Right renal cortex interstitium (tissue), 3 donors: ENCODE measurements at places on chromosomes 6 and 20. TPM values are rescaled to one million over a fixed set of nuclear protein-coding genes. Genes with fewer than 3 reads are reported as not detected.

APOBEC2 gene
- polyA plus RNA-seq, result 0.23 TPM

PTGIS gene
- polyA plus RNA-seq, result 28.0 TPM

RIPPLY2 gene
- 0.10 TPM for polyA plus RNA-seq

REPS1 gene
- 75.6 TPM for polyA plus RNA-seq

DEFB126 gene
- not detected for polyA plus RNA-seq

TNFRSF21 gene
- 35.2 TPM for polyA plus RNA-seq

SLC17A2 gene
- 0.35 TPM for polyA plus RNA-seq

SLC26A8 gene
- 0.32 TPM for polyA plus RNA-seq

SSTR4 gene
- polyA plus RNA-seq, result 0.11 TPM

TJAP1 gene
- polyA plus RNA-seq, result 29.0 TPM

MICAL1 gene
- 22.4 TPM for polyA plus RNA-seq

- no peak for DNase-seq
Measured at GRCh38 chr20:11894062-11894461, 23.6 kb upstream of the BTBD3 start.

DNA sequence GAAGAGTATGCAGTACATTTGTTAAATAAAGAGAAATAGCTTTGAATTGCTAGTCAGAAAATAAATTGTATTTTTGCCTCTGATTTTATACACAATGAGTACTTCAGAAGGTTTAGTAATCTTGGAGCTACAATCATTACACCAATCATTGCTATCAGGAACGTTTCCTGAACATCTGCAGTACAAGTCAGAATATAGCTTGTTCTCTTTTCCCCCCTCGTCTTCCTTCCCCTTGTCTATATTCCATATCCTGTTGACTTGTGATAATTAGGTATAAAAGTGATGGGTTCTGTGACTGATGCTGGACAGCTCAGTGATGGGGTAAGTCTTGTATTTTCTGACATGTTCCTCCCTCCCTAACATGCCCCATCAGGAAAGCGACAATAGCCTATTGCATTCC, 94.0 kb downstream of the AHI1 start:
- no peak for DNase-seq

DNA sequence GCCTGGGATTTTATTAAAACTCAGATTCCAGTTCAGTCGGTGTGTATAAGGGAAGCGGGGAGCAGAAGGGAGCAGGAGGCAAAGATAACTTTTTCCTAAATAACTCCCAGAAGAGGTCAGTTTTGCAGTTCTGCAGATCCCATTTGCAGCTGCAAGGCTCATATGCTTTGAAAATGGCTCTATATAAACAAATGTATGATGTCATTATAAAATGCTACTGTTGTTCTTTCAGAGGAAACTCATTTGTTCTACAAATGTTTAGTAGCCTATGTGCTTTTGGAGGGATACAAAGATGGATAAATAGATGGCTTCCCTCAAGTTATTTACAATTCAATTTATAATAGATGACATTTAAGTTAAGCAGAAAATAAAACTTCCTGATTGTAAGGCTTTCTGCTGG, 29.2 kb upstream of the DSP start:
- DNase-seq, result no peak

DNA sequence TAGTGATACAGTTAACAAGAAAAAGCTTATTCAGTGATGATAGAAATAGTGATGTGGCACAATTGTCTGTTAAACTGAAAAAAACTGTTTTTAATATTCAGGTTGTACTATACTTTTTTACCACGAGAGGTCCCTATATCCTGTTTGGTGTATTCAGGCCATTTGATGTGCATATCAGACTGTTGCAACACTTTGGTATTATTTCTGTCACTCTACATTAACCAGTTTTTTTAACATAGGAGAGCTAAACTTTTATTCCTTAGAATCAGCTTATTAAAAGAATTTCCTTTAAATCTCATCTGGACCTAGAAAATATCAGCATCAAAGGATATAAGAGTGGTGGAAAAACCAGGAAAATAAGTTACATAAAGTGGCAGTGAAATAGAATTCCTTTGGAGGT, 36.8 kb downstream of the TSPYL4 start:
- no peak for DNase-seq

GRCh38 chr20:4493386-4493785, 228.3 kb upstream of the PRND start:
- no peak for DNase-seq

DNA sequence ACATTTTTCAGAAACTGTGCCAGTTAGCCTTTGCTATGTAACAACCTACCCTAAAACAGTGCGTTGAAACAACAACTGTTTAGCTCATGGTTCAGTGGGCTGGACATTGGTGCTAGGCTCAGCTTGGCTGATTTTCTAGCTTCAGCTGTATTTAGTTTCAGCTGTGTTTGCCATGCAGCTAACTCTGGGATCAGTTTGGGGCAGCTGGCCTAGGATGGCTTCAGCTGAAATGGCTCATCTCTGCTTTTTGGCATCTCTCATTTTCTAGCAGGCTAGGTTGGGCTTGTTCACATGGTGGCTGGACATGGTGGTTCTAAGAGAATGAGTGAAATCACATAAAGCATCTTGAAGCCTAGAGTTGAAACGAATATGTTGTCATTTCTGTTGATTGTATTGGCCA, 464.2 kb downstream of the QKI start:
- DNase-seq, result no peak

GRCh38 chr6:57257911-57258541, 35.9 kb upstream of the RAB23 start:
- DNase-seq, result no peak

DNA sequence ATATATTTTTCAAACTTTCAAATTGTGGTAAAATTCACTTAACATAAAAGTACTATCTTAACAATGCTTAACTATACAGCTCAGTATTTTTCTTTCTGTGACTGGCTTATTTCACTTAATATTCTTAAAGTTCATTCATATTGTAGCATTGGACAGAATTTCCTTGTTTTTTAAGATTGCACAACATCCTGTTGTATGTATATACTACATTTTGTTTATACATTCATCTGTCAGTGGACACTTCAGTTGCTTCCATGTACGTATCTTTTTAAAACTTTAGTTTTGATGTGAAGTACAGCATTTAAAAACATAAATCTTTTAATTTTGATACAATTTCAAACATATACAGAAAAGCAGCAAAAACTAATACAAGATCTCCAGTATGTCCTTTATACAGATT, 220.7 kb downstream of the ZFAND3 start:
- DNase-seq, result no peak

DNA sequence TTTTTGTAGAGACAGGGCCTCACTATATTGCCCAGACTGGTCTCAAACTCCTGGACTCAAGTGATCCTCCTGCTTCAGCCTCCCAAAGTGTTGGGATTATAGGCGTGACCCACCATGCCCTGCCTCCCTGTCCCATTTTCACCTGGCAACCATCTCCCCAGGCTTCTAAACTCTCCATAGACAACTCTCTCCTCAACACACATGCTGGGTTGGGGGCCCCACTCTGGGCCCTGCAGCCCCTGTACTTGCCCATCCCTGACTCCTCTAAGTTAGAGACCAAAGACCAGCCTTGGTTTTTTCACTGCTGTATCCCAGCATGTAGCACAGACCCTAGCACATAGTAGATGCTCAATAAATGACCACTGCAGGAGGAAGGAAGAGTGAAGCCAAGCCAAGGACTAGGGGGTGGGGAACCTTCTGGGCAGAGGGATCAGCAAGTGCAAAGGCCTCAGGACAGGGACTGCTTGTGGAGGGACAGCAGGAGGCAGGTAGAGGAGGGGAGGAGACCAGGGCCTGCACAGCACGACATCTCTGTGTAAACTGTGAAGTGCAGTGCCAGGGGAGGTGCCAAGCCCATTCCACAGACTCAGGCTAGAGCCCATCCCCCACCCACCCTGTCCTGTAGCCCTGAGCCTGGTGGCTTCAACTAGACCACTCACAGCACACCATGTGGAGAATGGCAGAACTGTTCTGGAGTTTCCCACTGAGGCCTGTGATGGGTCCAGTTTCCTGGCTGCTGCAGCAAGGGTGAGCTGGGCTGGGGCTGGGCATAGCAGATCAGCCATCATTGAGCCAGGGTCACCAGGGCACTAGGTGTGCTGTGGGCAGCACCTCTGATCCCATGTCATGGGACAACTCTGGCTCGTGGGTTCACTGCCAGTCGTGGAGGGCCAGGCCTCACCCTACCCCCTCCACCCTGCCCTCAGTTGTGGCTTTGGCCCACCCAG, 3.4 kb upstream of the SRC start:
- DNase-seq, result no peak

DNA sequence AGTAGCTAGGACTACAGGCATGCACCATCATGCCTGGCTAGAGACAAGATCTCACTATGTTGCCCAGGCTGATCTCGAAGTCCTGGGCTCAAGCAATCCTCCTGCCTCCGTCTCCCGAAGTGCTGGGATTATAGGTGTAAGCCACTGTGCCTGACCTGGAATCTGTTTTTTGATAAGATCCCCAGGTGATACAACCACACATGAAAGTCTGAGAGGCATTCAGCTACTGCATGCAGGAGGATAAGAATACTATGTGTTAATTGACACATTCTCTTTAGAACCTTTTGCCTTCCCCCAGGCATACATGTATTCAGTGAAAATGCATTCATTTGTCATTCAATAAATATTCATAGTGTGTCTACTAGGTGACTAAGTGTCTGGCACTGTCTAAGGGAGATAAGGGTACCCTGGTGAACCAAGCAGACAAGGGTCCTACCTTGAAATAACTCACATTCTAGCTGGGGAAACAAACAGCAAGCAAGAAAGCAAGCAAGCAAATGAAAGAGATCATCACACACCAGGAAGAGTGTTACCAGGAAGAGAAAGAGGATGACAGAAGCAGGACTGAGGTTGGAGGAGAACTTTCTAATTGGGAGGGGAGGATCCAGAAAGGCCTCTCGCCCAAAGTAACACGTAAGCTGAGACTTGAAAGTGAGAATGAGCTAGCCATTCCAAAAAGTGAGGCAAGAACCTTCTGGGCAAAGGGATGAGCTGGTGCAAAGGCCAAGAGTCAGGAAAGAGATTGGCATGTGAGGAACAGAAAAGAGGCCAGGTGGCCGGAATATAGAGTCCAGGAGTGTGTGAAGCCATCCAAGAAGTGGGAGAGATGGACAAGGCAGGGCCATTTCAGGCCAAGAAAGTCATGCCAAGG, 6.5 kb downstream of the GFOD1 start:
- DNase-seq, result no peak

GRCh38 chr6:147831356-147831755, 322.9 kb downstream of the SAMD5 start:
- no peak for DNase-seq

GRCh38 chr6:132072831-132073230, 121.7 kb upstream of the CCN2 start:
- no peak for DNase-seq

DNA sequence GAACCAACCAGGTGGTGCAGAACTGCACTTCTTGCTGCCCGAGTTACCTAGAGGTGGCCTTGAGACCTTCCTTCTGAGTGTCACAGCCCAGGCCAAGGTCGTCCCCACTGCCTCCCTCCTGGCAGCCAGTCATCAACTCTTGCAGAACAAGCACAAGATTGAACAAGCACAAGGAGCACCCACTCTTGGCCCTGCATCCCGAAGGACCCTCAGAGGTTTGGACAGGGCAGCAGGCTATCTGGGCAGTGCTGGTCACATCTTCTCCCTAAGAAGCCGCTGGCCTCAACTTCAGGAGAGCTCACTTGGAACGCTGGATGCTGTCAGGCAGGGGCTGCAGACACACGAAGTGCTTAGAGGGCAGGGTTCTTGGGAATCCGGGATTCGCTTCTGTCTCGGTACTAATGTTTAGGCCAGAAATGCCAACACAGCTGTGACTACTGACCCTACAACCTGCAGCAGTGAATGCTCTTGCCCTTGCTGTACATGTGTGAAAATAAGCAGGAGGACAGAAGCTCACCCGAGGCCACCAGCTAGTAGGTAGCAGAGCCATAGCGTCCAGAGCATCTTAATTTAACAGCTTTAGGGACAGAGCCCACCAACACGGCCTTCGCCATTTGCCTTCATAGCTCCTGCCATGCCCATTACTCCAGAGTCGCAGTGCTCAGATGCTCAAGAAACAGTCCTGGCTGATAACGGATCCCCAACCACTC, 4.0 kb upstream of the ACSS1 start:
- no peak for DNase-seq

DNA sequence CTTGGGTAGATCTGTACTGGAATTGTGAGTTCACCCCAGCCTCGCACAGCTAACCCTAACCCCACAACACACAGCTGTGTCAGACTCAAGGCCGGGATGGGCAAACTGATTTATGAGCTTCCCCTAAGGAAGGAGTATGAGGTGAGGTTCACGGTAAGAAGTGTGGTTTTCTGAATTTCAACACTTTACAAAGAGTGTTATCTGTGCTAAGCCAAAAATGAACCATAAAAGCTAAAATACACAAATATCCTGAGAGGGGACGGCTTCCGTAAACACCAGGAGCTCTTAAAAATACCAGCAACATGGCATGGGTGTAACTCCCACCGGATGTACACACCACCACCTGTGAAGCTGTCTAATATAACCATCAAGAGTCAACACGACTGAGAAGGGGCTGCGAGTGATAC, 101.2 kb downstream of the ATP9A start:
- no peak for DNase-seq

DNA sequence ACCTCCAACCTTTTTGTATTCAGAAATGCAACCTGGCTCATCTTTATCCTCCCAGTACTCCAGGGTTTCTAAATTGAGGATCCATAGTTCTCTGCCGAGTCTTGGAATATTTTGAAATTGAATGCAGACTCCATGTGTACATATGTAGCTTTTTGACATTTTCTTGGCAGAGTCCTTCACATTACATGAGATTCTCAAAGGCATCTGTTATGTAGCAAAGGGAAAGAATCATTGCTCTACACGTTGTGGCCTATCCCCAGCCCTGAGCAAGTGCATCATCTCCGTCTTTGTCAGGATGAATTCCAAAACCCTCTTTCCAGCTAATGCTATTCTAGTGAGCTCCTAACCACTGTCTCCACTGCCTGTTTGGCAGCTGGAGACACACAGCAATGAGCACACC, 742.9 kb downstream of the DHX35 start:
- no peak for DNase-seq

DNA sequence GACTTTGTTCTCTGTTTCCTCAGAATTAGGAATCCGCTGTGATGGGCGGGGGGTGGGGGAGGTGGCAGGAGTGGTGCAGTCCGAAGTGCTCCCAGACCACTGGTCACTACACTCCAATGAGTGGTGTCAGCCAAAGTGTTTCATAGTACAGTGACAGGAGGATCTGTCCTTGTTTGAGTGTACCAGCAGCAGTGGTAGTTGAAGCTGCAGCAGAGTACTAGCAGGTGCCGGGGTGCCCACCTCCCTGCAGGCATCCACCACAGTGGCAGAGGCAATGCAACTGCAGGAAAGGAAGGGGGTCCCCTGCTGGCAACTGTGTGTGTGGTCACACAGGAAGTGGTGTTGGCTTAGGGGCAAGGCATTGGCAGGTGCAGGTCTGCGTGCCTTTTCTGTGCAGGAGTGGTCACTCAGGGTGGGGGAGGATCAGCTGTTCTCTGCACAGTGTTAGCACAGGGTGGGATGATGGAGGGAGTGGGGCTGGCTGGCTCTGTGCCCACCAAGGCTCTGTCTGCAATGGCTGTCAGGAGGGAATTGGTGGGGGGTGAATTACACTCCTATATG, 9.7 kb downstream of the HLA-DOB start:
- no peak for DNase-seq

DNA sequence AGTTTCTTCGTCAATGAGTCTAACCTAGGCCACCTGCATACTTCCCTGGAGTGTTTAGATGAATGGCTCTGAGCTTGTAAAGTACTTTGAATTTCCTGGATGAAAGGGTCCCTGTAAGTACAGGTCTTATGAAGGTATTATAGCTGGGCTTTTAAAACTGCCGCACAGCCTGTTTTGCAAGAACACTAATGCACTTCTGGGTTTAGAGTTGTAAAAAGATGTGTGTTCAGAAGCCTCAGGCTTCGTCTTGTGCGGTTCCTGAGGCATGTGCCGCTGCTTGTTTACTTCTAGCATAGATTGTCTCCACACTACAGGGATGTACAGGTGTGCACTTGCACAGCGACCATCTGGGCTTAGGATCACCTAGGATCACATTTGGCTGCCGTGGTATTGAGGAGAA, 324.5 kb downstream of the SOX4 start:
- no peak for DNase-seq
